ENCODE measurements at places on chromosomes 2 and 18.

- ATAC-seq: no peak
Measured at GRCh38 chr2:236772220-236772837, 202.7 kb downstream of the ACKR3 start.

- ATAC-seq: no peak
Measured at GRCh38 chr2:194252127-194252526, 1404.9 kb upstream of the SLC39A10 start.

- ATAC-seq: no peak
Measured at GRCh38 chr2:151177756-151178155, 83.9 kb downstream of the RBM43 start.

- ATAC-seq: no peak
Measured at GRCh38 chr2:110852541-110853263, 120.3 kb downstream of the ACOXL start.

GRCh38 chr2:10892796-10893350, 18.9 kb upstream of the KCNF1 start:
- ATAC-seq: no peak

GRCh38 chr2:134271758-134272157, 17.9 kb downstream of the MGAT5 start:
- peak; percentile 64 for ATAC-seq

- no peak for ATAC-seq
Measured at GRCh38 chr2:132991471-132992045, 321.6 kb upstream of the LYPD1 start.

GRCh38 chr2:230658877-230659652, 53.6 kb upstream of the CAB39 start:
- peak; percentile 79 for ATAC-seq

DNA sequence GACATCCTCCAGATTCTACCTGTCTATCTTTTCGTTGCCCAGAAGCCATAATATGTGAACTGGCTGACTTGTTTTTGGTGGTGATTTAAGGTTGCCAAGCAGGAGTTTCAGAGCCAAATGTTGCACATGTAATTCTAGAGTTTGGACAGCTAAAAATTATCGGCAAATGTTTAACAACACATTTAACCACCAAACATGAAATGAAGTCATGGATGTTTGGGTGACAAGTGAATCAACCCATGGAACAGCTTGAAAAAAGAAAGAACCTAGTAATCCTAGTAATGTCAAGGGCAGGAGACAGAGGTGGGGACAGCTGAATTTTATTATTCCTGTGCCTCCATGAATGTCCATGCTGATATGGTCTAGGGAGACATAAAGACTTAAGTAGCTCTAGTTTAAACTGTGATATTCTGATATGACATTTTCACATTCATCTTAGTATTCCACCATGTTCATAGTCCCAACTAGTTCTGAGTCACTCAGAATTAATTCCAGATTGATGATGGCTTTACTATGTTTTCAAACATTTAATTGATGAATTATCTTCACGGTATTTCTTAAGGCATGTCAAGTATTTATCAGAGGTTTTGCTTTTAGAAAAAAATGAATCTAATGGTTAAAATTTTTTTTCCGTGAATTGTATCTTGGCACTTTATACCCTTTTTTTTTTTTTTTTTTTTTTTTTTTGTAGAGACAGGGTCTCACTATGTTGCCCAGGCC, 101.7 kb downstream of the SOCS6 start:
- no peak for ATAC-seq

DNA sequence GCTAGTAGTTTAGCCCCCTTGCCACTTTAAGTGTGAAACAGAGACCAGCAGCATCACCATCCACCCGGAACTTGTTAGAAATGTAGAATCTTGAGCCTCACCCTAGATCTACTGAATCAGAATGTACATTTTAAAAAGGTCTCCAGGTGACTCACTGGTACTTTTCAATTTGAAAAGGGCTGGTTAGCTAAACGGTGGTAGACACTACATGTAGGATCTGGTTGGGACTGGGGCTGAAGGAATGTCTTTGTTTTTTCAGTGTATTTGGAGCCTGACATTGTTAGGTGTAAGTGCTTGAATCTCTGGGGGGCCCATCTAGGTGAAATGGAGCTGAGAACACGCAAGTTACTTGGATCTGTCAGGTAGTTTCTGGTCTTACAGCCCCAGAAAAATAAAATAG, 44.0 kb upstream of the XPO1 start:
- ATAC-seq: no peak

DNA sequence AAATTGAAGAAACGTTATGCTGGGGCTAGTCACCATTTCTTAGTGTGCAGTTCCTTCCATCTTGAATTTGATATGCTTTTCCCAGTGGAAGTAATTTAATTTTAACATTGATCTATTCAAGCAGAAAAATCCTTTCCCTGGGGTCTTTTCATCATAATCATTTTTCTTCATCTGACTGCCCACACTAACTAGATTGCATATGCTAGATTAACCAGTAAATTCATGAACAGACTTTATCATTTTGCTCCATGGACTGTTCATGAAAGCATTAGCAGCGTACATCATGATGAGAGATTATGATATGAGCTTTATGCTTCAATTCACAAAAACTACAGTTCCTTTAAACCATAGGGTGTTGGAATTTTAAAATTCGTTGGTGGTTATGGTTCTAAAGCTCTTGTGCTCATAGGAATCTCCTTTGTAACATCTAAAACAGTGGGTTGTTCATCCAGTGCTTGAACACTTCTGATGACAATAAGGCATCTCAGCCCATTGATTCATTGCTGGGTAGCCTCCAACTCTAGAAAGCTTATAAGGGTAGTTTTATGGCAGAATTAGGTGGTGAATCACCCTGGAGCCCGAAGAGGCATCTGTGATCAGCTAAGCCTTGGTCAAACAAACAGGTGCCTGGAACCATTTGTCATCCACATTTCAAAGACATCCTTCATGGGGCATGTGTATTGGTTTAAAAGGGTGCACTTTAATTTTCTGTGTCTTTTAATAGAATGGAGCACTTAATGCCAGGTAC, 77.2 kb upstream of the NDUFV2 start:
- ATAC-seq: no peak

GRCh38 chr2:124437811-124438210, 412.7 kb downstream of the CNTNAP5 start:
- ATAC-seq: no peak

DNA sequence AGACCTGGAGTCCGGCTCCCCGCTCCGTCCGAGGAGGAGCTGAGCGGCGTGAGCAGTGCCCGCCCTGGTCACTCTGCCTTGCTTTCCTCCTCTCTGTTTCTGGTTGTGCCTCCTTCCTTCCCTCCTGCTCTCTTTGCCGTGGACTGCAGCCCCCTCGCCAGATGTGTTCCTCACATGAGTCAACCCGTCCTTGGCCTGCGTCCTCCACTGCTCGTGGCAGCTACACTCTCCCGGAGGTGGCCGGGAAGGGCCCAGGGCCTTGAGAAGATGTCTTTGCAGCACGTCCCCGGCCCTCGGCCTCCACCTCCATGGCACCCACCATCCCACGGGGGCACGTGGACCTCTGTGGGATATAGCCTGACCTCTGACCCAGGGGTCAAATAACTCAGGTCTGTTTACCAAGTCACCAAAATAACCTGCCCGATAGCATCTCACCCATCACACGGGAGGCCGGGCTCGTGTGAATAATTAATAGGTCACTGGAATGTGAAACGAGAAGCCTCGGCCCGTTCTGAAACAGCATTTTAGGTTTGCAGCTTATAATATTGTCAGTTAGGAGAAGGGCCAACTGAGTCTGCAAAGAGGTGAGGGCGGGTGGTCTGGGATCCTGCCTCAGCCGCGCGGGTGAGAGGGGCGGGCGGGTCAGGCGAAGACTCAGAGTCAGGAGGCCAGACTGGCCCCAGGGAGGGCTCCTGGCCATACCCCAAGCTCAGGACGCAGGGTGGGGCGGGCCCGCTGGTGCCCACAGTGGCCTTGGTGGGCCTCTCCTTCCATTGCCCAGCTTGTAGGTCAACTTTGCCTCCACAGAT, 42.6 kb downstream of the NFATC1 start:
- no peak for ATAC-seq

GRCh38 chr2:12399240-12399639, 317.5 kb upstream of the TRIB2 start:
- no peak for ATAC-seq

- ATAC-seq: no peak
Measured at GRCh38 chr2:121907928-121908327, 152.5 kb downstream of the TSN start.

DNA sequence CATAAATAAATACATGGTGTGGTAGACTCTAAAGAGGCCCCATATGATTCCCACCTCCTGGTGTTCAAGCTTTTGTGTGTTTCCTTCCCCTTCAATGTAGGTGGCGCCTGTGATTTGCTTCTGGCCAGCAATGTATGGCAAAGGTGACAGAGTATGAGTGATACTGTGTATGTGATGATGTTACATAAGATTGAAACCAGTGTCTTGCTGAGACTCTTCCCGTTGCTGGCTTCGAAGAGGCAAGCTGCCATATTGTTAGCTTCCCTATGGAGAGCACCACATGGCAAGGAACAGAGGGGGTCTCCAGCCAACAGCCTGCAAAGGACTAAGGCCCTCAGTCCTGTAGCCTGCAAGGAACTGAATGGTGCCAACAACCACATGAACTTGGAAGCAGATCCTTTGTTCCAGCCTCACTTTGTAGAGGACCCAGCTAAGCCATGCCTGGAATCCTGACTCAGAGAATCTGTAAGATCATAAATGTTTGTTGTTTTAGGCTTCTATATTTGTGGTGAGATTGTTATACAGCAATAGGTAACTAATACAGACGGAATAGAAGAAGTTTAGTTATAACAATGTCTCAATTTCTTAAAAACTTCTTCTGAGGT, 1.7 kb upstream of the SMAD4 start:
- no peak for ATAC-seq

Measured in stimulated activated memory B cell treated with anti-CD40 and anti-IgM and Interleukin-4, amounts not matched to agents 10 μg/mL and 1 μg/mL and 100 μg/mL, for 72 hours (primary cell).